AML-193 (cell line): ENCODE measurements at places on chromosomes 16 and 17.

DNA sequence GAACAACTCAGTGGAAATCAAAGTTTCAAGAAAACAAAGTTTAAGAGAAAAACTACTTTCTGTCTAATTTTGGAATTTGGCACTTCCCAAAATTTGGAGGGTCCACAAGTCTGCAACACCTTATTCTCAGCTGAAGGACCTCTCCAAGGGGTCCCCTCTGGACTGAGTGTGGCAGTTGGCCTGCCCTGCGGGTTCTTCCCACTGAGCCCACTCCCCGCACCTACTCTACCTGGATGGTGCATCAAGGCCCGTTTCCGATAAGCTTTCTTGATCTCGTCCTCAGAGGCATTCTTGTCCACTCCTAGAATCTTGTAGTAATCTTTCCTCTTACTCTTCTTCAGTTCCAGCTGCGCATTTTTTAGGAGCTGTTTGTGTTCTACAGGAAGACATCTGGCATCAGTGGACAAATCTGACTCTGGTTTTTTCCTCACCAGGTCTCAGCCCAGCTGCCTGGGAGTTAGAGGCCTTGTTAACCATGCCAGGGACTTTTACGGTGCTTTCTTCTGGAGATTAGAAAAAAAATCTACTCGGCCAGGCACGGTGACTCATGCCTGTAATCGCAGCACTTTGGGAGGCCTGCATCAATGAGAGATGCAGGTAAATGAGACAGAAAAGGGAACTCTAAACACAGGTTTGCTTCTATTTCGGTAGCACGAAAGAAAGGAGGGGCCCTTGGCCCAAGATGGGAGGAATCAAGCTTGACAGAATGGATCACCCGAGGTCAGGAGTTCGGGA lies 15.6 kb downstream of the CNP start:
- DNase-seq = no peak

DNA sequence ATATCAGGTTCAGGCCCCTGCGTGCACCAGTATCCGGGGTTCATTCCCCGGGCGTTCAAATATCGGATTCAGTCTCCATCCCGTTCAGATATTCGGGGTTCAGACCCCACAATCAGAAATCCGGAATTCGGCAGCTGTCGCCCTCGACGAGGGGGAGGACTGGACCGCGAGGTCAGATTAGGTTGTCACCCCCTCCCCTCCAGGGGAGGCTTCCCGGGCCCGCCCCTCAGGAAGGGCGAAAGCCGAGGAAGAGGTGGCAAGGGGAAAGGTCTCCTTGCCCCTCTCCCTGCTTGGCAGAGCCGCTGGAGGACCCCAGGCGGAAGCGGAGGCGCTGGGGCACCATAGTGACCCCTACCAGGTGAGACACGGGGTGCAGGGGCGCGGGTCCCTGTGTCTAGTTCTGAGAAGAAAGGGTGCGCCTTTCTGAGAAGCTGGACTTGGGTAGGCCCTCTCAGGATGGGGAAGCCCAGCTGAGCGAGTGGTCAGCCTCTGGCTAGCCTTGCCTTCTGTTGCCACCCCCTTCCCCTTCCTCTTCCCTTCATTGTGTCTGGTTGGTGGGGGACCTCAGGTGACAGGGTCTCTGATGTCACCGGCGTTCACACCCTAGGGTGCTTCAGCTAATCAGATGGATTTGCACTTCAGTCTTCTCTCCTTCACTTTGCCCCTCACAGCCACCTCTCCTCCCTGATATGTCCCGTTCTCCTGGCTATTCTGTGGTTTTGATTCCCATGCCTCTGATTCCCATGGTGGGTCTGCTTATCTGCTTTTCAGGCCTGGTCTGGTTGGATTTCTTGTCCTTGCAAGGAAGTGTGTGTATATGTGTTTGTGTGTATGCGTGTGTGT lies 844 bp downstream of the TAOK2 start:
- DNase-seq = peak; percentile 41

DNA sequence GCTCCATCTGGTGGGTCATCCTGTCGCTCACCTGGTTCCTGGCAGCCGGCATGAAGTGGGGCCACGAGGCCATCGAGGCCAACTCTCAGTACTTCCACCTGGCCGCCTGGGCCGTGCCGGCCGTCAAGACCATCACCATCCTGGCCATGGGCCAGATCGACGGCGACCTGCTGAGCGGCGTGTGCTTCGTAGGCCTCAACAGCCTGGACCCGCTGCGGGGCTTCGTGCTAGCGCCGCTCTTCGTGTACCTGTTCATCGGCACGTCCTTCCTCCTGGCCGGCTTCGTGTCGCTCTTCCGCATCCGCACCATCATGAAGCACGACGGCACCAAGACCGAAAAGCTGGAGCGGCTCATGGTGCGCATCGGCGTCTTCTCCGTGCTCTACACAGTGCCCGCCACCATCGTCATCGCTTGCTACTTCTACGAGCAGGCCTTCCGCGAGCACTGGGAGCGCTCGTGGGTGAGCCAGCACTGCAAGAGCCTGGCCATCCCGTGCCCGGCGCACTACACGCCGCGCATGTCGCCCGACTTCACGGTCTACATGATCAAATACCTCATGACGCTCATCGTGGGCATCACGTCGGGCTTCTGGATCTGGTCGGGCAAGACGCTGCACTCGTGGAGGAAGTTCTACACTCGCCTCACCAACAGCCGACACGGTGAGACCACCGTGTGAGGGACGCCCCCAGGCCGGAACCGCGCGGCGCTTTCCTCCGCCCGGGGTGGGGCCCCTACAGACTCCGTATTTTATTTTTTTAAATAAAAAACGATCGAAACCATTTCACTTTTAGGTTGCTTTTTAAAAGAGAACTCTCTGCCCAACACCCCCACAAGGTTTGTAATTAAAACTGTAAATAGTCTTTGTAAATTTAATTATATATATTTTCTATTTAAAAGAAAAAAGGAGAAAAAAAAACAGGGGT lies 1.7 kb downstream of the FZD2 start:
- DNase-seq = no peak

DNA sequence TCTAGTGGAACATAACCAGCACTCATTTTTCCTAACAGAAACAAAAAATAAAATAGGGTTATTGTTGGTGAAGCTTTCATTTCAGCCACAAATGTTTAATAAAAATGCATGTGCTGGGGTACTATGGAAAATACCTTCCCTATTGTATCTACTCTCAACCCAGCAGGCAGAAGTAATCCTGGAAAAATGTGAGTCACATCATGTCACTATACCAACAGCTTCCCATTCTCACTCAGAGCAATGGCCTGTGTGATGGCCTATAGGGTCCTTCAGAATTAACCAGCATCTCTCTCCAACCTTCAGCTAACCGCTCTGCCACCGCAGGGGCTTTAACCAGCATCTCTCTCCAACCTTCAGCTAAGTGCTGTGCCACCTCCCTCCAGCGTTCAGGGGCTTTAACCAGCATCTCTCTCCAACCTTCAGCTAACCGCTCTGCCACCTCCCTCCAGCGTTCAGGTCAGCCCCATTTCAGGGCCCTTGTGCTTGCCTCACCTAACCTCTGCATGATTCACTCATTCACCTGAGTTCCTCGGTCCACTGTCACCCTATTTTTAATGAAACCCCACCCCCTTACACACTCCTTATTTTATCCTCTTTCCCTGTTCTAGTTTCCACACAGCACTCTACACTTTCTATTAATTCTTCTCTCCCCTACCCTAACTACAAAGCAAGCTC lies 34.0 kb downstream of the UBE2G1 start:
- no peak for DNase-seq

DNA sequence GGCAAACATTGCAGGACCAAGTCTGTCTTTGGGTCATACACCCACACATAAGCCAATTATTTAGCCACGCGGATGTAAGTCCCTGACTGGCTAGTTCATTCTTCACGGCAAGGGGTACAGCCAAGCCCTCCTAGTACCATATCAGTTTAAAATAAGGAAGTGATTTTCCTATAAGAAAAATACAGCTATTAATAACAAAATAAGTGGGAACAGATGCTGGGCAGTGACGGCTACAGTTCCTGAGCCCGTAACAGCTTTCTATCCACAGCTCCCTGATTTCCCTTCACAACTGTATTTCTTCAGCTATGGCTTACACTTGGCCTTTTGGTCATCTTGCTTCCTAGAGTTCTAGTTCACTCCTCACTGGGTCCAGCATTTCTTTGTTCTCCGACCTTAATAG lies 542.4 kb upstream of the C16orf82 start:
- no peak for DNase-seq

DNA sequence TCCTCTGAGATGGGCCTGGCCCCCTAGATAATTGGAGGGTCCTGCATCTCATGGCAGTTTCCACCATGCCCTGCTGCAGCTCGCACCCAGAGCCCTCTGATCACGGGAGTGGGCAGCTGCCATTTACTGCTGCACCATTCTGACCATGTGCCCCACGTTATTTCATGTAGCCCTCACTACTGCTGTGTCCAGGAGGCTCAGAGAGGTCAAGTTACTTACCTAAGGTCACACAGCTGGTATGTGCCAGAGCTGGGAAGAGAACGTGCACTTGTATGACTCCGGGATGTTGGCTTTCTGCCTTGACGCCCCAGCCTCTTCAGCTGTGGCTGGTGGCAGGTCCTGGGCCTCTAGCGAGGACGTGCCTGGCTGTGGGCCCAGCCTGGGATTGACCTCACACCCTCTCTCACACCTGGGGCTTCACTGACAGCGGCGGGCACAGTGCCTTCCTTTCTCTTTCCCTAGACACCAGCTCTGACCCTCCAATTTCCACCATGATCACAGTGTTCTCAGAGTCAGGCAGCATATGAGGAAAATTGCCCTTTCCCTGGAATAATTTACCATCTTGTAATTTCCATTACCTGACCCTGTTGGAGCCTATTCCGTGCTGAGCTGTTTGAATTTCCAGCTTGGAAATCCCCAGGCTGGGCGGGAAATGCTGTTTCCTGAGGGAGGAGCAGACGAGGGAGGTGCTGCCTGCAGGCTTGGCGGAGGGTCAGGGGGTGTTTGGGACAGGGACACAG lies 18.5 kb upstream of the DOC2B start:
- DNase-seq = no peak

GRCh38 chr17:41894791-41895331 lies 23.9 kb downstream of the ACLY start:
- no peak for DNase-seq

DNA sequence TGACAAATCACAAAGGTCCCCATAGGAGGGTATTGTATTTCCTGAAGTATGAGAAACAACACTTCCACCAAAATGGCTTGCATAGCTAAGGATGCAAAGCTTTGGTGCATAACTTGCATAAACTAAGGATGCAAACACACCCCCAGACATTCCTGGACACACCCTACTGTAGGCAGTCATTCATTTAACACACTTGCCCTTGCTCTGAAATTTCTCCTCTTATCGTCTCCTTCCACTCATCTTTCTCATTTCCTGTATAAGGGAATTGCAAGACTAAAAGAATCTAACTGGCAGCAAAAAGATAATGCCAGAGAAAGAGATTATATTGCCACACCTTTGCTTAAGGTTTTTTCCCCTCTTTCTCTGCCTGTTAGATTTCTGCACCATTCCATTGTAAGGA lies 28.3 kb downstream of the CHD9 start:
- no peak for DNase-seq

GRCh38 chr16:83113317-83113716 lies 486.5 kb downstream of the CDH13 start:
- DNase-seq = peak; percentile 1

DNA sequence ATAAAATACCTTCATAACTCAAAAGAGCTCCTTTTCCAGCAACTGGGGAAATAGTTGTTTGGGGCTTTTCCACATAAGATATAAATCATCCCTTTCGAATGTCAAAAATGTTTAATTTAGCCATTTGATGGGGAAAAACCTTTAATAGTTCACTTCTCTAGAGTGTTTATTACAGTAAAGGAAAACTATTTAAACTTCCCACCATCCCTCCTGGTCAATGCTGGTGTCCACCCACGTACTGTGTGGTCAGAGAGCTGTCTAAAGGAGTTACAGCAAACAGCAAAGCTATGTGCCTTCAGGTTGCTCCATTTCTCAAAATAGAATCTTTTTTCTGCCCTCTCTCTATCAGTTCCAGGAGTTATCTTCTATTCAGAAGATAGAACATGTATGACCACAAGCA lies 33.5 kb downstream of the KANSL1 start:
- no peak for DNase-seq

DNA sequence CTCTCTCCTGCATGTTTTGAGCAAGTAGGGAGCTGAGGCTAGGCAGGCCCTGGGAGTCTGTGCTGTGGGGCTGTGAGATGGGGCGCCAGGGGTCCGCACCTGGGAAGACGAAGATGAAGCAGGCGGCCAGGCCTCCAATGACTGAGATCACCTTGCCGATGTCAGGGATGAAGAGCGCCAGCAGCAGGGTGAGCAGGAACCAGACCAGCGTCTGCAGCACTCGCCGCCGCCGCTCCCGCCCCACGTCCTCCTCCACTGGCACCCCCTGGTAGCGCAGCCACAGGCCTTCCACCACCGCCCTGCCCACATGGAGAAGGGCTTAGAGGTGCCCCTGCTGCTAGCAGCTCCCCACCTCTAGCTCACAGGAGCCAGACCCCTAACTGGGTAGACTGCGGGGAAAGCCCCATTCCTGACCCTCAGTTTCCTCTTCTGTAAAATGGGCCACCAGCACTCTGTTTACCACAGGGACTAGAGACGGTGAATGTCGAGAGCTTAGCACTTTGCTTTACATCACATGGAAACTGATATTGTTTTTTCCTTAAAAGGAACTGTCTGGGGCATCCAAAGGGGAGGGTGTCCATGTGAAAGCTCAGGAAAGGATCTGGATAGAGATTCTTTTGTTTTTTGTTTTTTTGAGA lies 13.5 kb downstream of the SLC38A7 start:
- no peak for DNase-seq

DNA sequence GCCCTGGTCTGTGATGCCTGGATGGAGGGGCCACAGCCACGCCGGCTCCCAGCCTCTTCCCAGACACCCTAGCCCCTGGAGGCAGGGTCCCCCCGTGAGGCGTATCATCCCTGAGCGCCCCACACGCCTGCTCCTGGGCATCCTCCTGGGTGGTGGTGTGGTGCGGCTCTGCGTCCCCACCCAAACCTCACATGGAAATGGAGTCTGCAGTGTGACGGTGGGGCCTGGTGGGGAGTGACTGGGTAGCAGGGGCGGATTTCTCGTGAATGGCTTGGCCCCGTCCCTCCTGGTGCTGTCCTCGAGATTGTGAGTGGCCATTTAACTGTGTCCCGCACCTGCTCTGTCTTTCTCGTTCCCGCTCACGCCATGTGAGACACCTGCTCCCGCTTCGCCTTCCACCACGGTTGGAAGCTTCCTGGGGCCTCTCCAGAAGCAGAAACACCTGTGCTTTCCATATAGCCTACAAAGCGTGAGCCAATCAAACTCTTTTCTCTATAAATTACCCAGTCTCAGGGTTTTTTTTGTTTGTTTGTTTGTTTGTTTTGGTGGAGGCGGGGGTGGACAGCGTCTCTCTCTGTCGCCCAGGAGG lies 5.9 kb upstream of the SSTR5 start:
- DNase-seq = no peak

DNA sequence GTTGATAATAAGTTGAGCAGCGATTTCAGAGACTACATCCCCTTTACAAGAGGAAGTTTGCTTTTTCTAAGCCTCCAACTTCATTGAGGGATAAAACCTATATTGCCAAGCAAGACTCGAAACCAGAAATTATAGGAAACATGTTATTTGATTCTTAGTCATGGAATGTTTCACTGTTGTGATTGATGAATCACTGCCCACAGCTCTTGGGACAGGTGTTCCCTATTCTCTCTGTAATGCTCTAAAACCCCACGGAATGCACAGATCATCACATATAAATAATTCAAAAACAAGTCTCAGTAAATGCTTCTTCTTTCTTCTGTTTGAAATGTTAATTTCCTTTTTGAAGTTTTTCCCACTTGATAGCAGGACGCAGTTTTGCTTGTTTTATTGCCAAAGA lies 809.5 kb upstream of the GOT2 start:
- DNase-seq = no peak

- DNase-seq = no peak
Measured at GRCh38 chr16:81239367-81240121, 1.1 kb downstream of the BCO1 start.

- DNase-seq = no peak
Measured at GRCh38 chr17:73304438-73304837, 7.4 kb downstream of the CDC42EP4 start.
